Neural progenitor cell (in vitro differentiated cells): ENCODE measurements at places on chromosomes 4 and X.
A peak's percentile ranks its signal among the peaks of the same experiment; 100 is the strongest.

DNA sequence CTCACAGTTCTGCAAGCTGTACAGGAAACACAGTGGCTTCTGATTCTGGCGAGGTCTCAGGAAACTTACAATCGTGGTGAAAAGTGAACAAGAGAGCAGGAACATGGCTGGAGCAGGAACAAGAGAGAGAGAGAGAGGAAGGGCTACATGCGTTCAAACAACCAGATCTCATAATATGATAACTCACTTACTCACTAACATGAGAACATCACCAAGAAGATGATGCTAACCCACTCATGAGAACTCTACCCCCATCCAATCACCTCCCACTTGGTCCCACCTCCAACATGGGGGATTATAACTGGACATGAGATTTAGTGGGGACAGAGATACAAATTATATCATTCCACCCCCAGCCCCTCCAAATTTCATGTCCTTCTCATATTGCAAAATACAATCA is 9.8 kb upstream of the TLR1 start:
- H3K27ac ChIP-seq = no peak overlapping the region
- no peak overlapping the region for H3K4me3 ChIP-seq
- DNase-seq = no peak
- no peaks in the 10 kb centered on the region for H3K36me3 ChIP-seq

DNA sequence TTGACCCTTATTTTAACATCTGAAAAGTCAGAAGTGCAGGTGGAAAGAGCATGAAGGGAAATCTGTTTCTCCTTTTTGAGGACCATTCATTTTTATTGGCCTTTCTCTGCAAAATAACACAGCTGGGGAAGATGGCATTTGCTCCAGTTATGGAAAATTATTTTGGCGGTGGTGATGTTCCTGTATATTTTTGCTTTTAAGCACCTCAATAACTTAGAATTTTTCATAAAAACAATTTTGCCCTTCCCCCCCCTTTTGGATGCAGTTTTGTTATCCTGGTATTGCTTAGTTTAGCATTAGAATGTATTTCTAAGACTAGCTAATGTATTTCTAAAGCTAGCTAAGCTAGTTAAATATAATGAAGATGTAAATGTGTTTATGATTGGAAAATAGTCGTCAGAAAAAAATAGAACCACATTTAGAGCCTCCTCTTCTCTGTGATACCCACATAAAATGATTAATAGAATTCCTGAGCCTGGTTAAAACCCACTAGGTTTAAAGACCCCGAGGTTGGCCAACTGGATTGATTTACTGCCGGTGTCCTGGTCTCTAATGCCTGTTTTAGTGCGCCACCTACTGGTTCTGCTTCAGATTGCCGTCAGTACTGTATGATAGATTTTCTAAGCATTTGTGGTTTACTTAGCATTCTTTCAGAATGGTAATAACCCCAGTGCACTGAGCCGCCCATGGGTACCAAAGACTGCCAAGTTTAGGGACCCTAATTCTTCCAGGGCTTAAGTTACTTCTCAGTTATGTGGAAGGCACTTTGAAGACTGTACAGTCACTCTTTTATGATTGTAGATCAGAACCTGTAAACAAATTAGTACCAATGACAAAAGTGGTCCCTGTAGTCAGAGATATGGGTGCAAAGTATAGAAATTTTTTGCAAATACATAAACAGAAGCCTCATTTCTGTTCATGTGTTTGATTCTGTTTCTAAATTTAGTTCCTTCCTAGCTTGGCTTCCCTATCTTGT is 11.4 kb downstream of the KLF3 start:
- H3K27me3 ChIP-seq = no peaks in the 10 kb centered on the region
- H3K4me3 ChIP-seq = no peak overlapping the region
- peak; percentile 90 for DNase-seq
- H3K4me1 ChIP-seq = peaks cover 48% of the 10 kb centered on the region
- H3K36me3 ChIP-seq = no peaks in the 10 kb centered on the region

DNA sequence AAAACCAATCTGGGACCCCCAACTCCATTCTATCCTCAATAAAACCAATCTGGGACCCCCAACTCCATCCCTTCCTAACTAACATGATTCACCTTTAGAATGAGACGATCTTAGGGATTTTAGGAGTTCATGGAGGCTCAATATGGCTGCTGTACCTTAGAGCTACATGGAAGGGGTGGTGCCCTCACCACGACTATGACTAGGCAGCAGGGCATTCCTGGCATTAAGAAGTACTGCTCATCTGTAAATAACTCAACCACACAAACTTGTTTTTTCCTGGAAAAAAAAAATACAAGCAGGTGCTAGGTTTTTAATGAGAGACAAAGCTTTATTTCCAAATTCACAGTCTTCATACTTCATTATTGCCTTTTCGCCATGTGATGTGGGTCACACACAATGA is 346.5 kb upstream of the FAT1 start:
- no peak overlapping the region for H3K27ac ChIP-seq
- H3K36me3 ChIP-seq = no peaks in the 10 kb centered on the region
- H3K4me1 ChIP-seq = peaks cover 6% of the 10 kb centered on the region

DNA sequence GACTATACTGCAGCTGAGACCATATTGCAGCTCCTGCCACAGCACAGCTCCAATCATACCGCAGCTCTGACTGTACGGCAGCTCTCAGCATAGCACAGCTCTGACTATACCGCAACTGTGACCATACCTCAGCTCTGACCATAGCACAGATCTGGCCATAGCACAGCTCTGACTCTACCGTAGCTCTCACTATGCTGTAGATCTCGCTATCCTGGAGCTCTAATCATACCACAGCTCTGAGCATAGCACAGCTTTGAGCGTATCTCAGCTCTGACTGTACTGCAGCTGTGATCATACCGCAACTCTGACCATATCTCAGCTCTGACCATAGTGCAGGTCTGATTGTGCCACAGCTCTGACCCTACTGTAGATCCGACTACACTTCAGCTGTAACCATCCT is 139.2 kb downstream of the ASMT start:
- H3K4me3 ChIP-seq = no peak overlapping the region
- H3K27ac ChIP-seq = no peak overlapping the region
